ENCODE measurements at places on chromosomes 4 and X.

- DNase-seq = no peak
These were observed 53.6 kb downstream of the MAP7D2 start for GRCh38 chrX:20063153-20063552.

DNA sequence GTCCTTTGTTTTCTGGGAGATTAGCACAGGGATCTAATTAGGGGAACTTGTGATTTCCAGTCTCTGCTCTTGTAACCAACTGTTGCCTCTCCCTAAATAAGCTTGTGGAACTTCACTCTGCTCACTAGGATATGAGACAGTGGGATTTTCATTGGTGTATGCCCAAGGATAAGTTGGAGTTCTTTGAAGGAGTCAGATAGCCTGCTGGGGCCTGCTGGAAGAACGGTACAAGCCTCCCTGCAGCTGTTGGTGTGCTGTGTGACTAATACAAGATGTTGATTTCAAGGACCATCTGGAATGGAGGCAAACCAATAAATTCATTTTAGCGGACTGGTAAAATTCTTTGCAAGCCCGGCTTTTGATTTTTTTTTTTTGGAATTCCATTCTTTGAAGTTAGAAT is 167.0 kb downstream of the AASDH start:
- no peak for DNase-seq

- DNase-seq = no peak
These were observed 28.2 kb downstream of the SULT1E1 start for GRCh38 chr4:69831646-69832325.

- no peak for DNase-seq
These were observed 5.6 kb downstream of the GAR1 start for GRCh38 chr4:109821185-109821584.

- no peak for DNase-seq
These were observed 59.8 kb upstream of the GPM6A start for GRCh38 chr4:175871774-175872405.

- no peak for DNase-seq
These were observed 83.2 kb upstream of the TBC1D9 start for GRCh38 chr4:140839406-140839805.

DNA sequence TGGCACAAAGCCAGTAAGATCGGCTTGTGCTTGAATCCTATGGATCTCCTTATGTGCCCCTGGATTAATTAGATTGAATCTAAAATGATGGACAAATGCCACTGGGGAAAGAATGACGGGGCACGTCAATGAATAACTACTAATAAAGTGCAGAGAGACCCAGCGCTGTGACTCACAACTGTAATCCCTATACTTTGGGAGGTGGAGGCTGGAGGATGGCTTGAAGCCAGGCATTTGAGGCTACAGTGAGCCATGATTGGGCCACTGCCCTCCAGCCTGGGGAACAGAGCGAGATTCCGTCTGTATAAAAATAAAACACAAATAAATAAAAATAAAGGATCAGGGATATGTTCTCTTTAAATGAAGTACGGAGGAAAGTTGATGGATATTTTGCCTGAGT is 179.4 kb downstream of the DCHS2 start:
- DNase-seq = no peak

GRCh38 chrX:135009057-135009610 is 13.2 kb downstream of the RTL8B start:
- no peak for DNase-seq

GRCh38 chr4:68256284-68256683 is 10.8 kb upstream of the TMPRSS11B start:
- no peak for DNase-seq

- no peak for DNase-seq
These were observed 13.1 kb downstream of the MED12 start for GRCh38 chrX:71131510-71131909.

DNA sequence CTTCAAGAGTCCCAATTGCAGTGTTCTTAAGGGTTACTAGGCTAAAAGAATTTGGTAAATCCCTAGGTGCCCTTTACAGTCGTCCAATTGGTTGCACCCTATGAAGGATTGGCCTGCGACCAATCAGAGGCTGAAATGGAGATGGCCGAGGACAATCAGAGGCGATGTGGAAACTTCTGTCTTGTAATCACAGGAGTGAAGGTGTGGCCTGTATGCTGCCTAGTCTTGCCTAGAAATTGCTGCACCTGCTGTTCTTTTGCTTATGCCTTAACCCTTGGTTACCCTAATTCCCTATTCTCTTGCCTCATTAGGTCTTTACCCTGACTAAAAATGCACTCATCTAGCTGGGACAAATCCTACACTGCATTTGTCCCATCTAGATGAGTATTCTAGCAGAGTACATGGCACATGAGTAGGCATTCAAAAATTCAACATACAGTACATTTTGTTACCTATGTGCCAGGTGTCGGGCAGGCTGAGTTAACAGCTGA is 1.0 kb upstream of the DCK start:
- no peak for DNase-seq

DNA sequence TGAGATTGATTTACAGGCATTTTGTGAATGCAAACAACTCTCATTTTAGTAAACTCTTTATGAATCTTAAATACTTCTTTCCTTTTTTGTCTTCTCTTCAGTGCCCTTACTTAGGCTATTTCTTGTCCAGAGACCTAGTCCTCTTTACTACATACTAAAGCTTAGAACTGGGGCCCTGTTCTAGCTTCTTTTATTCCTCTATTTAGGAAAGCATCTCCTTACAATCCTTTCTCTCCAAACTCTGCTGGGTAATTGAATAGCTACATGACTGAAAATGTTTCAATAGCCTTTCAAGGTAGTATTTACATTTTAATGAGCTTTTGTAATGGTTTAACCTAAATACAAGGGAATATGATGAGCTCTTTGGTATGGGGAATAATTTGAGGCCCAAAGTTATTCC is 1701.5 kb upstream of the TENM3 start:
- DNase-seq = no peak

DNA sequence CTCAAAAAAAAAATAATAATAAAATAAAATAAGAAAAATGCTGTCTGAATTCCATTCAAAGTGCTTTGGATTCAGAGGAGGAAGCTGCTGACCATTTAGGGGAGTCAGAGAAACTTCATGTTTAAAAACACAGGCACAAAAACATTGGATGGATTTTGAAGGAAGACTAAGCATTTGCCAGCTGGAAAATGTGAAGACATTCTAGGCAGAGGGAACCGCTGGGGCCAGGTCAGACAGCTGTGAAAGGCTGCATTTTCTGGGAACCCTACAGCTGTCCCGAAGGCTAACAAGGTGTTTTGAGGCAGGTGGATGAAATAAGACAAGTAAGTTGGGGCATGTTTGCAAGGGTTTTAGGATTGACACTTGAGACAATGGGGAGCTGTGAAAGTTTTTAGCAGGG is 38.6 kb downstream of the ING2 start:
- no peak for DNase-seq

DNA sequence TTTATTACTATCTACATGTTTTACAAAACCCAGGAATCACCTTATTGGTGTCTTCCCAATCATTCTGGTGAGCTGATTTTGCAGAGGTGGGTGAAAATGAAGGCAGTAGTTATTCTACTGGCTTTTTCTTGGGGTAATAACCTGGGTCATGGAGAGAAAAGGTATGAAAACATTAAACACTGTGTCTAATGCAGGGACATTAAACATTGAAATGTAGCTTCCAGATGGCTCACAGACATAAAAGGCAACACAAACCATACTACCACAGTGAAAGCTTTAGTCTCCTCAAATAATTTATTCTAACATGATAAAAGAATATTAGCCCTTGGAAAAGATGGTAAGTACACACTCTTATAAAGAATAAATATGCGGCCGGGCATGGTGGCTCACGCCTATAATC is 8.0 kb downstream of the SETD7 start:
- DNase-seq = no peak

DNA sequence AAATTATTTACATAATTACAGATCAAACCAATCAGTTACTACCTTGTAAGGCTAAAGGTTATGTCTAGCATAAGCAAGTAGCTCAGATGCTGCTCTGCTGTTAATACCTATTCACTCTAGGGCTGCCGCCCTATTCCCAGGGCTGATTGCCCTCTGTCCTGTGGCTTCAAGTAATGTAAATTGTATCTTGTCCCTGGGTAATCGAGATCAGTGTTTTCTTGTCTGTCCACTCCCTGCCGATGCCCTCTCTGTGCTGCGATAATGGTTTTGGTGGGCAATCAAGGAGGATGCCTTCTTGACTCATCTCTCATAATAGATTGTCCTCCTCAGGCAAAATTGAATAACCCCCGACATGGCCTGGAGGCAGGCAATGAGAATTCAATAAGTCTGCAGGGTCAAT is 641.0 kb upstream of the PITX2 start:
- no peak for DNase-seq

- DNase-seq = no peak
These were observed 569 bp upstream of the FHL1 start for GRCh38 chrX:136146614-136147314.

DNA sequence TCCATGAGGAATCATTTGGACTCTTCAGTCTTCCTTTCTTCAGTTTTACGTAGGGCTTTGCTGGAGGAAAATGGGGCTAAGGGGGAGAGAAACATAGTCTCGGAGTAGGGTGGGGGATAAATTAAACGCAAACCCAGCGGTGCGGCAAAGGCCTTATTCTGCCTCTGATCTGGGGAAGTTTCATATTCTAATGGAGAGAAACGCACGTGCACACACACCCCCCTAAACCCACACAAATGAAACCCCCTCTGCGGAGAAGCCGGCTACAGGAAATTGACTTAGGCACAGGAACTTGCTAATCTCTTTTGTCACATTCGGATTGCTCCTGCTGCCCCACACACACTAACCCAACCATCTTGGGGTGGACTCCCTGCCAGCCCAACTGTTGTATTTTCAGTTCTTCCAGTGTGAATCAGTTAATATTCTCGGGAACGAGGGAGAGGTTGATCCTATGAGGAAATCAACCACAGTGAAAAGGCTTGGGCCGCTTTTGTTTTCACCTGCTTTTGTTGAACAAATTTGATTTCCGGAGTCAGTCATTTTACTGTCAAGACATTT is at the start of gene RHOH:
Gene RHOH, plus strand, starts transcription at position 308 of the 558 bp plus-strand sequence. CDS start 46,356 bp downstream, outside the sequence.
- DNase-seq = no peak

GRCh38 chr4:186775902-186776301 is 52.2 kb upstream of the FAT1 start:
- DNase-seq = no peak

Measured in stimulated activated CD8-positive, alpha-beta memory T cell treated with anti-CD3 and anti-CD28 coated beads, Interleukin-7, amount 100 ng/mL, for 1 hour (primary cell).